ENCODE measurements at places on chromosomes 12 and 14.

DNA sequence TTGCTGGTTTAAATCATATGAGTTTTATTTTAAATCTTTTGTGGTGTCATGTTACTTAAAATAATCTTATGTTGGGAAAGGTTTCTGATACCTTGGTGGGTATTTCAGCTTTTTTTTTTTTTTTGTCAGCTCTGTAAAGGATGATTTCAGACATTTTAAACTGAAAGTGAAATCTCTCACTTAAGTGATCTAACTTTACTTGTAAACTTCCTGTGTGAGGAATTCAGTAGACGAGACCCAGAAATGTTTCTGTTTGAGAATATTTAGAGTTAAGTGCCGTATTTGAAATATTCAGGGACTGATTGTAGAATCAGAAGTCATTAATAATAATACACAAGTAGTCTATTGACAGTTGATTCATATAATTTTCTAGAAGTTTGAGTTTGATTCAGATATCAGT lies 37.8 kb downstream of the PROX2 start:
- no peak for DNase-seq

- DNase-seq: no peak
Observed at GRCh38 chr14:99117671-99118045, 154.3 kb downstream of the BCL11B start.

- peak; percentile 10 for DNase-seq
Observed at GRCh38 chr12:1914114-1914911, 4.1 kb downstream of the CACNA2D4 start.

- DNase-seq: peak; percentile 29
Observed at GRCh38 chr12:15534322-15534721, 212.0 kb downstream of the PTPRO start.

- DNase-seq: no peak
Observed at GRCh38 chr12:70584332-70584731, 52.9 kb downstream of the PTPRB start.

DNA sequence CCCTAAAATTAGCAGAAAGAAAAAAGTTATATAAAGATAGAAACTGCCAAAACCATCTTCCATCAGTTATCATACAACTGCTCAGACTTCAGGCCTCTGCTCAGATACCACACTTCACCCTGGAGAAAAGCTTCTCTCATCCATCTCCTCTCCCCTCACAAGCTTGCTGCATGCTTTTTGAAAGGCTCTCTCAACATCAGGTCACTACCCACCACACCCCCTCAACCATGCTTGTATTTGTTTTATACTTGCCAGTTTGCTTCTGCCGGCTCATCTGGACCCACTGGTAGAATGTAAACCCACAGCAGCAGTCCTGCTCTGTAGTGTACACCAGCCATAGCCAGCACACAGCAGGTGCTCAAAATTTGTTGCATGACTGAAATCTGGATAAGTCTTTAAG lies 8.8 kb downstream of the PPP1CC start:
- no peak for DNase-seq

DNA sequence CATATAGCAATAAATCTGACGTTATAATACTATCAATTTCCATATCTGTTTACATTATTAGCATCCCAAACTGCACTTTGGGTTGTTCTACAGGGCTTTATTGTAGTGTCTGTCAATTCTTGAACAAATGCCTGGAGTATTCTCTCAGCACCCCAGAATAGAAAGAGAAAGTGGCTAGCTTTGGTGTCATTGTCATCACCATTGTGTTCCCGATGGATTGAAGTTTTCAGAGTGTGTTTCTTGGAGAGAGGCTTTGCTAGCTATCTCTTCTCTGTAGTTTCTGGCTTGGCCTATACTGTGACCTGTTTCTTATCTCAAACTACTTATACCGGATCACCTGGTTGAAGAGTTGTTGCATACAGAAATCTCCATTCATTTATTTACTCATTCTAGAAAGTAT lies 6.4 kb downstream of the TMEM106C start:
- DNase-seq: no peak

DNA sequence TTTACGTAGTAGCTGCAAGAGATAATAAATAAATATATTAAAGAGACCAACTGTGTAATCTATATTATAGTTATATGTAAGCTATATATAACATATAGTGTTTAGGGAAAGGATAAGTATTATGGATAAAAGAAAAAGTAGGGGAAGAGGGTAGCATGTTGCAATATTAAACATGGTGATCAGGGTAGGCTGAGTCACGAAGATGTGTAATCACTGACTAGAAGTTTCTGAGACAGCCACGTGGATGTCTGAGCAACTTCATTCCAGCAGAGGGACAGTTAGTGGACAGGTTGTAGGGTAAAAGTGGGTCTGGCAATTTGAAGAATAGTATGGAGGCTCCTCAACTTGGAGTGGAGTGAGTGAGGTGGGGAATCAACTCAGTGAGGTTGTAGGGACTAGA lies 109.7 kb downstream of the ANO4 start:
- no peak for DNase-seq

DNA sequence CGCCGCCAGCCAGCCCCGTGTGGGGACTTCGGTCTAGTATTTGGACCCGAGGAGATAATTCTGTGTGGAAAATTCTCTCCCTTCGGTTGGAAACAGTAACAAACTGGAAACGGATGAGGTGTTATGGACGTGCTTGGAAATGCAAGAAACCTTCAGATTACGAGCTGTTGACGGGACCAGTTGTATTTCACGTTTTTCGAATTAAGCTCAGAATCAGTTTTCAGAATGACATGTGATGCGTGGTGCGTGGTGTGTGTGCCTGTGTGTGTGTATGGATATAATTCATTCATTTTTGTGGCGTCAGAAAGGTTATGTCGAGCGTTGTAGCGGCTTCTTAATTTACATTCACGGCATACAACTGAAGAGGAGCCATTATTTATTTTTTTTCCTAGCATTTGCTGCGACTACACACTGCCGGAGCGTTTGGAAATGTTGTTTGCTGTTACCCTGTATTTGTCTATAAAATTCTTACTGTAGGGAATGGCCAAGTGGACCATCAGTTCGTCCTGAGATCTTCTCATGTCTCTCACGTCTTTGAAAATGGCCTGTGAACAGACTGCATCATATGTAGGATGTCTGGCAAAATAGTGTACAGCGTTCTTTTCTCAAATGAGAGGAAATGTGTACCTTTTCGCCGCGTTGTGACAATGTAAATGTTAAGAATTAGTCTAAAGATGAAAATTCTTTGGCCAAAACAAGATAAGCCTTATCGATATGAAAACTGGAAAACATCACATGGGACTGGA lies 1.3 kb downstream of the TRAF3 start:
- DNase-seq: no peak

DNA sequence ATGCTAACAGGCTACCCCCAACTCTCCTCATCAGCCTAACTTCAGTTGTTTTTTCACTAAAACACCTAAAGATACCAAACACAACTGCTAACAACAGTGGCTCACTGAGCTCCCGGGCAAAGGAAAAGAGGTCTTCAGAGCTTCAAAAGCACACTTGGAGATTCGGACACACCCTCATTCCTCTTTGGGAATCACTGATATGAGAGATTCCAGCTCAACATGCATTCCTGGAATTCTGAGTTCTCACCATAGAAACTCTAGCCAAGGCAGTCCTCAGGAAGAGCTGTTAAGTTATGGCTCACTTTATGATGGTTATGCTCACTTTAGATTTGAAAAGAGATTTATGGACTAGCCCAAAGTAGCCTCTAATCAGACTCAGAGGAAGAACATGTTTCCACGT lies 40.1 kb downstream of the STXBP6 start:
- DNase-seq: no peak

DNA sequence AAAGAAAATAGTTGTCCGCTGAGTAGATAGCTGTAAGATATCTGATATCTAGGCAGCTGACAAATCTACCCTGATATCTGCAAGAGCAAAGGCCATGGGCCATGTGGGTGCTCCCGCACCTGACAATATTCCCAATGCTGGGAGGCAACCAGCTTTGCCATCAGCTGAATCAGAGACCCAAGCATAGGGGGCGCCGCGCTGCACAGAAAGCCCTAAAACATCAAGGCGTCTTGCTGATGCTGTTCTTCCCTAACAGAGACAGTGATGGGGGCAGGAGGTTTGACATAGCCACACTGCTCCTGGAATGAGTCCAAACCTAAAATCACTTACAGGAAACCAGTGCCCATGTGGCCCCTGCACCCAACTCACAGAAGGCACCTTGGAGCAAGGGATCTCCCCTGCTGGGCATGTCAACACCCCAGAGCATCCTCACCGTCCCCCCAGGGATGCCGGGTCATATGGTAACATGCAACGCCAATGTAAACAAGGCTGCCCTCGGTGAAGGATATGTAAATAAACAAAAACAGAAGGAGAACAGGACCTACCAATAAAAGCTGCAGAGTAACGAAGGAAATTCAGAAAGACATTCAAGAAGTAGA lies 199.5 kb downstream of the TMEM132D start:
- no peak for DNase-seq

DNA sequence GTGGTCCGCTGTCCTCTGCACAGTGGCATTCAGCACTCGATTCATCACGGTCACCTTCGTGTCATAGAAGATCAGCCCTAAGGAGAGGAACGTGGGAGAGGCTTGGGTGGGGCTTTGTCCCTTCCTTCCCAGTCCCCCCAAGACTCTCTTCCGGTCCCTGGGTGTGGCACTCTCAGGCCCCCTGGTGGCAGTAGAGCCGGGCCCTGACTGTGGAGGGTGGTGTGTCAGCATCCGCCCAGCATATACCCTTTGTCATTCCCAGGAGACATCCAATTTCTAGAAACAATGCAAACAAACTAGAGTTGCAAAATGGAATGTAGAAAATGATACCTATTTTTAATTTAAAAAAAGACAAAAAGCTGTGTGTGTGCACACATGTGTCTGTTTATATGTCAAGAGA lies 45.0 kb downstream of the TRAFD1 start:
- DNase-seq: peak; percentile 48

GRCh38 chr14:36207500-36207899 lies 31.0 kb upstream of the PTCSC3 start:
- no peak for DNase-seq

GRCh38 chr14:52596320-52596719 lies 43.7 kb downstream of the GPR137C start:
- no peak for DNase-seq

GRCh38 chr14:98059106-98059505 lies 1212.9 kb downstream of the BCL11B start:
- no peak for DNase-seq

DNA sequence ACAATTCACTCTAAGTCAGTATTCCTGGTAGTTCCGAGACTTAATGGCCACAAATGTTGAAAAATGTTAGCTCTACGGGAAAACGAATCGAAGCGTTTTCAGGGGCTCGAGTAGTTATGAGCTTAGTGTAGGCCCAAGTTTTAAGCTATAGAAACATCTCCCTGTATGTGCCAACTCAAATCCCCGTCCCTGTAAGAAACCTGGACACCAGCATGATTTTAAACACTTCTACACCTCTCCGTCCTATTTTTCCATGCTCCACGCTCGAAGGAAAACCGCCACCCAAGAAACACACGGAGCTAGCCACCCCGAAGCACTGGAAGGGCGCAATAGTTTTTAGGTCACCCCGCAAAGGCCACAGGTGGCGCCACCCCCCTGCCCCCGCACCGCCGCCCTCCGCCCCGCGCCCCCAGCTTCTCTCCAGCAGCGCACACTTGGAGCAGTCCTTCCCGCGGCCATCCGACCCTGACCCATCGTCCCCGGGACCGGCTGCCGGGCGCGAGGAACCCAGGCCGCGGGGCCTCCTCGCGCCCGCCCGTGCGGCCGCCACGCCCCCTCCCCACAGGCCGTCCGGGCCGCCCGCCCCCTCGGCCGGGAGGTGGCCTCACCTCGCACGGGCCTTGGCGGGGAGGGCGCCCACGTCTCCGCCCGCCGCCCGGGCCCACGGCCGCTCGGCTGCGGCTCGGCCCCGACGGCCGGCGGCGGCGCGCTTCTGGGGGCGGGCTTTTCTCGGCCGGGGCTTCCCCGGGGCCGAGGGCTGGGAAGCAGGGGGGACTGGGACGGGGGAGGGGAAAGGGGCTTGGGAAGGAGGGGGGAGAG lies 522 bp downstream of the R3HDM2 start:
- peak; percentile 72 for DNase-seq

DNA sequence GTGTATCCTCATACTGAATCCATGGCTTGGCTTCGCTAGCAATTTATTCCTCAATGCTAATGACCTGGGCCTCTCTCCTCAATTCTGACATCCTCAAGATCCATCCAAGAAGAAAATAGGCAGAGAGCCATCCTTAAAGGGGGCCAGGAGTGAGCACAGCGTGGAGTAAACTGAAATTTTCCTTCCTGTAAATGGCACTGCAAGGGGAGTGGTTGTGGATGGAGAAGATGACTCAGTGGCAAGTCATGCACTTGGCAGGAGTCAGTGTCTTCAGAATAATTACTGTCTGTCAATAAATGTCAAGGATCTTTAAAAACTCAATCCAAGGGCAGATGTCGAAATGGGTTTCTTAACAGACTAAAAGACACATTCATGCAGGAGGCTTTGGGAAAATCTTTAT lies 88.0 kb upstream of the TMEM132C start:
- DNase-seq: no peak

DNA sequence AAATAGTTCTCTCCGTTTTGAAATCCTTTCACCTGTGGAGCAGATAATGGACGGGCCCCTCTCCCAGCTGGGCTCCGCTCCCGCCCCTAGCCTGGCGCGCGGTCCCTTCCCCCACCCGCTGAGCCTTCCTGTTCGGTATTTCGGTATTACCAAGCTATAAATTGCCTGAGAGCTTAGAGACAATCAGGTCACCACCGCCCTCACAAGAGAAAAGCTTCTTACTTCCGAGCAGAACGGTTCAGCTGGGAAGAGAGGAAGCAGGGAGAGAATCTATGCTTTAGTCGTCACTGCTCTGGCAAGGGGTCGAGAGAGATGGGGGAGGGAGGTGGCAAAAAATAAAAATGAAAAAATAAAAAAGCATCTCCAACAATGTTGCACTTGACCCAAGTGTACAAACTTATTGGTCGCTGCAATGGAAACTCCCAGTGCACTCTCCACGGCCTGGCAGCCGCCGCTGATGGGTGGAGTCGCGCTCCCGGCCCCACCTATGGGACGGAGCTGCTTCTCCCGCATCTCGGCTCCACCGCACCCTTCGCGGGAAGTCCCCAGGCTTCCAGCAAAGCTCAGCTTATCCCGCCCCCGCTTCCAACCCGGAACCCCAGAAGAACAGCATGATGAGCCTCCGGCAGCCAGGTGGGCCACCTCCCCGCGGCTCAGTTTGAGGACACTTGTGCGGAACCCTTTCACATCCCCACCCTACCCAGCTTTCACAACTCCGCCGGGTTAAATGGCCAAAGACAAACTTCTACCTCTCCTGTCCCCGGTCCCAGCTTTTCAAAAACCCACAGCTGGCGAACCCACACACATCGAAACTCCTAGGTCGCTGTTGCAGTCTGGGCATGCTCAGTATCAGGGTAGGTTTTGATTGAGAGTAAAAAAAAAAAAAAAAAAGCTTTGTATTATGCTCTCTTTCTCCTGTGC lies 832 bp upstream of the SYT1 start:
- no peak for DNase-seq

GRCh38 chr12:94856324-94856723 lies 147.2 kb downstream of the NDUFA12 start:
- DNase-seq: no peak

GRCh38 chr12:124518051-124518932 lies 49.1 kb downstream of the NCOR2 start:
- no peak for DNase-seq

DNA sequence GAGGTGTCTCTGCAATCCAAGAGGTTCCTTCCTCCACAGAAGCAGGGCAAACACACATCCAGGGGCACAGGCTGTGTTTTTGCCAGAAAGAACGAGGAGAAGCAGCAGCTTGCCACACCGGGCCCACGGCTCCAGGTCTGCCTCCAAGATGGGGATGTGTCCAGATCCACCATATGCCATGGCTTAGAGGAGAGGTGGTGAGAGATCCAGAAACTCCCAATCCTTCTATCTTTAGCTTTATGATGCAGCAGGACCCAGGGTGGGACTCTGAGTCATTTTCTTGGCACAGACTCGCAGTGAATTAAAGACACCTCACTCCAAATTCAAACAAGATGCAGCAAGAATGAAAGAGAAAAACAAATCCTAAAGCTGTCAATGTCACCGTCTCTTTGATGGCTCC lies 481.4 kb upstream of the TMEM132C start:
- DNase-seq: no peak

Data from activated T-cell treated with anti-CD3 and anti-CD28 coated beads, Interleukin-2, amount 50 U/mL, for 48 hours (primary cell).